ENCODE measurements at places on chromosomes 3 and 15.

DNA sequence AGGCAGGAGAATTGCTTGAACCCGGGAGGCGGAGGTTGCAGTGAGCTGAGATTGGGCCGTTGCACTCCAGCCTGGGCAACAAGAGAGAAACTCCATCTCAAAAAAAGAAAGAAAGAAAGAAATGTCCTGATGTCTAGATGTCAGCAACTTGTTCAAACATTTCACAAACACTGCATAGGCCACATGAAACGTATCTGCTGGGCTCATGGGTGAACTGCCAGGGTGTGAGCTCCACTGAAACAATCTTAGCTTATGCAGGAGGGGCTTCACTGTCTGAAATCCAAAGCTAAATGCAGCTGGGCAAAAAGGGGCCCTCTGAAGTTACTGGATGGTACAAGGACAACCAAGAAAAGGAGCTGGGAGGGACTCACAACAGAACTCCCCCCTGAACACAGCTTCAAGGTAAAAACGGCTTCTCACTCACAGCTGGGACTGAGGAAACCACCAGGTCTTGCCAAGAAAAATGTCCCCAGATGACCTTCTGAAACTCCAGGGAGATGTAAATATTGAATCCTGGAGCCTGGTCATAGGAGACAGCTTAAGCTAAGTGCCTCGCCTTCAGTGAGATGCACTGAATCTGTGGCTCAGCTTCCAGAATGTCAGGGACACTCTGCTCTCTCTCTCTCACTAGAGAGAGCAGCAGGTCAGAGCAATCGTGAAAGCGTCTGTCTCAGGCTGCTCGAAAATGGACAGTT is 31.9 kb downstream of the SEC61A1 start:
- DNase-seq = no peak

DNA sequence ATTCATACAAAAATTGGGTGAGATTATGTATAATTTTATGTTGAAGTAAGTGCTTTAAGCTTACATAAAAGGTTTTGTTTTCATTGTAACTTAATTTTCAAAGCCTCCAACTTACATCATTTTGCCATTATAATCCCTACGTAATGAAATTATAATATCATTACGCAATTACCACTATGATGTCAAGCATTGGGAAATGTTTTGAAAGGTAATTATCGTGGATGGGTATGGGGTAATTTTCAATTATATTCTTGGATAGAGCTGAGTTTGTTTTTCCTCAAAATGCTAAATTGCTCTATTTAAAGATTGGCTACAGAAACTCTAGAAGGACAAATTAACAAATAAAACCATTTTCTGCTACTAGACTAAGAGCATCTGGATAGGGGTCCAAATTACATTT is 80.2 kb upstream of the FAM3D start:
- no peak for DNase-seq

DNA sequence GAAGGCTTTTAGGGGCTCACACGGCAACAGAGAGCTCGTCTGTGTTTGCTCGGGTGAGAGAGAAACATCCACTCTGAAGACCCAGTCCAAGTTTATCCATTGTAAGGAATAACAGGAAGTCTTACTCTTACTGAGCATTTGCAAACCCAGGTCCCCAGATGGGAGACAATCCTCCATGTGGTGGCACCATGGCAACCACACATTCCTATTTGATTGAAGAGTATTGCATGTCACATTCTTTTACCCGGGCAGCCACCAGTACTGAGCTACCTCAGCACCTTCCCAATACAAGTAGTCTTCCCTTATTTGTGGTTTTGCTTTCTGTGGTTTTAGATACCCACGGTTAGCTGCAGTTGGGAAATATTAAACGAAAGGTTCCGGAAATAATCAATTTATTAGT is 302.9 kb upstream of the RASGRP1 start:
- DNase-seq = no peak

GRCh38 chr3:137764563-137765309 is 621 bp downstream of the SOX14 start:
- peak; percentile 71 for DNase-seq

- DNase-seq = no peak
Measured at GRCh38 chr3:139463466-139463865, 12.8 kb downstream of the RBP2 start.

DNA sequence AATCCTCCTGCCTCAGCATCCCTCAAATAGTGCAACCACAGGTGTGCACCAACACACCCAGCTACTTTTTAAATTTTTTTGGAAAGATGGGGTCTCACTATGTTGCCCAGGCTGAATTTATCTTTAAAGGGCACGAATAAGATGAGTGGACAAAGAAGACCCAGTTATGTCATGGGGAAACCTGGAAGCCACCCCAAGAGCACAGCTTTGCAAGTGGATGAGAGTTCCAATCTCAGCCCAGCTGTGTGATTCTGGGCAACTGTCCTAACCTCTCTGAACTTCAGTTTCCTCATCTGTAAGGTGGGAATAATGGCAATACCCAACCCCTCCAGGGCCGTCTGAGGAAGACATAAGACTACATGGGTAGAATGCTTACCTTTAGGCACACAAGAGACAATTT is 32.2 kb downstream of the DNAJB8 start:
- no peak for DNase-seq

- no peak for DNase-seq
Measured at GRCh38 chr3:160409812-160410610, 10.6 kb downstream of the SMC4 start.

- no peak for DNase-seq
Measured at GRCh38 chr3:15477951-15478639, 43.4 kb downstream of the COLQ start.

DNA sequence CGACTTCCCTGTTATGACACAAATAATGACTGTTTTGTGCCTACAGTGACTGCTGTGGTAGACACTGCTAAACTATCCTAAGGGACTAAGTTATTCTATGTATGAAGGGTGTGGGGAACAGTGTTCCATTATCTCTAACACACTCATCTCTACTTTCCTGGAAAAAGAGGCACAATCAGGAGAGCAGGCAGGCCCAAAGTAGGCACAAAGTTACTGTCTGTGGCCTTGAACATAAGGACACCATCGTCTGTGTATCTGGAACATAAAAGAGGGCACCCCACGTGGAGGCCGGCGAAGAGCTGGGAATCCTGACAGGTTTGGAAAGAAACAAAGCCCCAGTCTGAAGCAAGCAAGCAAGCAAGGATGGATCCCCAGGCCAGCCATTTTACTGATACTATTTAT is 1.5 kb downstream of the ABCC5 start:
- no peak for DNase-seq

DNA sequence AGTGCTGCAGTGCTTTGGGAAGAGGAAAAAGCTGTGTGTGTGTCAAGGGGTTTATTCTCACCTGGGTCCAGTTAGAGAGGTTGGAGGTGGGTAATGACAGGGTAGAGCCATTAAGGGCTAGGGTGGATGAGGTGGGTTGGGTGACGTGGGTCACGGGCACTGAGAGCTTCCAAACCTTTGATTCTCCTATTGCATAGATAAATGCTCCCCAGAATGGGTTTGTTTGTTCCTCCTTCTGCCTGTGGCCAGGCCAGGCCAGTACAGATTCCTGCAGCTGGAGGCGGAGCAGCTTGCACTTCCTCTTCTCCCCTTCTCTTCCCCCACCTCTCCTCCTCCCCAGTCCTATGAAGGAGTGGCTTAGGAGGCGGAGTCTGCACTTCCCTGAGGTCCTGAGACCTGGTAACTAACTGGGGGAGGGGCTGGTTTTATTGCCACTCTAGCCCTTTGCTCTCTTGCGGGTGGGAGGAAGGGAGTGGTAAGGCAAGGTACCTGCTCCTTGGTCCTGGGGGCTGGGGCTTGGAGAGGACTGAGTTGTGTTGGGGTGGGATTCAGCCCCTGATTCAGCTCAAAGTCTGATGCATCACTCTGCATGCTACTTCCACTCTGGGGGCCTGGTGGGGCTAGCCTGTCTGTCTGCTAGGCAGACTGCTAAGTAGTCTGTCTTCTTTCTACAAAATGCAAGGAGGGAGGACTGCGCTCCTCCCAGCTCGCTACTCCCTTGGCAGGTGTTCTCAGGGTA is 3.5 kb downstream of the SPINT1 start:
- peak; percentile 93 for DNase-seq

DNA sequence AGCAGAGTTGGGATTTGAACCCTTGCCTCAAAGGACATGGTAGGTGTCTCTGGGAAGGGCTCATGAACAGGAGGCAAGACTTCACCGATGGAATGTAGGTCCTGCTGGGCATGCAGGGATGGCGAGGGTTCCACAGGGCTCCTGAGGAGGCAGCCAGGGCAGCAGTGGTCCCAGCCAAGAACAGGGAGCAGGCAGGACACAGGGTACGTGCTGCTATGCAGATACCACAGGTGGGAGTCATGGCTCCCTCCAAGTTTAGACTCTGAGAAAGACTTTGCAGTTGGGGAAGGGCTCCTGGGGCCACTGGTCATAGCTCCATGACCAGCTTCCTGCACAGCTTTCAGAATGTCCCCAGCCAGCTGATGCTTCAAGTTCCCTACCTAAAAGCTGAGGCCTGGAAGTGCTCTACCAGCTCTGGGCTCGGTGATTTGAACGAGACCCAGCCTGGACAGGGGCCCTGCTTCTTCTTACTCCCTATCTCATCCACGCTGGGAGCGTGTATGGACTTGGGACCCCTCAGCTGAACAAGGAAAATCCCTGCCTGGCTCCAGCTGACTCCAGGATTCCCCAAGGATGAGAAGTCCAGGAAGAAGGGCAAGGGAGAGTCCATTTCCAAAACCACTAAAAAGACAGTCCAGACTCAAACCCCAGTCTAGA is 747 bp downstream of the MYL3 start:
- no peak for DNase-seq

DNA sequence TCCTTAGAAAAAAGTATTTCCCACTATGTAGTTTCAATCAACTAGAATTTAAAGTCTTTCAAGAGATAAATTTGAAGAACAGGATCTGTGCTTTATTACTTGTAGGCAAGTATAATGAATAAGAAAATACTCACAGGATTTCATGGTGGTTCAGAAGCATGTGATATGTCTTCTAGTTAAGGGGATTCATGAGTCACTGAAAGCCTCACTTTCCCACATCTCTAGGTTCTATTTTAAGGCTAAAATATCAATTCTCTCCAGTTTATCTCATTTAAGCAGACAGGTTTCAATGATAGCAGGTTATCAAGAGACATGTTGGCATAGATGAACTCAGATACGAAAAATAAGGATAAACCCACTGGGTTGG is 437.8 kb upstream of the BCHE start:
- no peak for DNase-seq

- no peak for DNase-seq
Measured at GRCh38 chr15:59335207-59335786, 37.4 kb downstream of the MYO1E start.

- no peak for DNase-seq
Measured at GRCh38 chr3:186901135-186901734, 29.1 kb upstream of the ST6GAL1 start.

GRCh38 chr3:122186372-122186771 is 2.9 kb downstream of the CASR start:
- no peak for DNase-seq

- no peak for DNase-seq
Measured at GRCh38 chr15:91874171-91874570, 20.7 kb downstream of the SLCO3A1 start.

DNA sequence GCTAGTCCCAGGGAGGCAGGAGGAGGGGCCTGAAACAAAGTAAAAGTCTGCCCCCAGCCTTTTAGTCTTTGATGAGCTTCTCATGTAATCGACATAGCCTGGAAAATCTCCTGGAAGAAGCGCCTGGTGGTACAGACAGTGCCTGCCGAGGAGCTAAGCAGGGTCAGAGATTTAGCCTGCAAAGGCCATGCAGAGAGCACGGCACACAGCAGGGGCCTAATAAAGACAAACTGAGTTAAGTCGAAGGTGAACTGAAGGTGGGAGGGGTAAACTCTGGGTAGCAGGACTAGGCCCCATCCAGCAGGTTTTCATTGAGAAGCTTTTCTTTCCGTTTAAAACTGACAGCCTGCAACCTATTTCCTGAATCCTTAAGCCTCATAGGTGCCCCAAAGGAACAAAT is 115.5 kb upstream of the ABHD17C start:
- no peak for DNase-seq

DNA sequence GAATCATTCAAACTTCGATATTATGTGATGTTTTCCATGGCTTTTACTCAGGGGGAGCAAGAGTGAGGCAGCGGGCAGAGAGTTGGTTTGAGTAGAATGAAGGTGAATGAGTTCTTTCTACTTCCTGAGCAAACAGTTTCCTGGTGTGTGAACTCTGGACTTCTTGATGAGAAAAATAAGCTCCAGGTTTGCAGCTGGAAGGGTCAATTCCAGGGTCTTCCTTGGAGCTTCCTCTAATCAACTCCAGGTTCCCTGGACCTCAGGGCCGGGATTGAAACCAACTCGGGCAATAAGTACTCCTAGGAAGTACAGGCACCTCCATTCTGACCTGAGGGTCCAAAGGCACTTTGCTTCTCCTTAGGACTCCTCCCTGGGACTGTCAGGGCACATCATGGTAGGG is 243.6 kb upstream of the ONECUT1 start:
- no peak for DNase-seq

- DNase-seq = peak; percentile 67
Measured at GRCh38 chr15:97903971-97904572, 56.4 kb upstream of the ARRDC4 start.

- DNase-seq = no peak
Measured at GRCh38 chr3:87173071-87173470, 54.0 kb upstream of the CHMP2B start.

- no peak for DNase-seq
Measured at GRCh38 chr3:108030960-108031359, 59.9 kb downstream of the CD47 start.

GRCh38 chr3:128489927-128490649 is 2.9 kb downstream of the GATA2 start:
- no peak for DNase-seq

DNA sequence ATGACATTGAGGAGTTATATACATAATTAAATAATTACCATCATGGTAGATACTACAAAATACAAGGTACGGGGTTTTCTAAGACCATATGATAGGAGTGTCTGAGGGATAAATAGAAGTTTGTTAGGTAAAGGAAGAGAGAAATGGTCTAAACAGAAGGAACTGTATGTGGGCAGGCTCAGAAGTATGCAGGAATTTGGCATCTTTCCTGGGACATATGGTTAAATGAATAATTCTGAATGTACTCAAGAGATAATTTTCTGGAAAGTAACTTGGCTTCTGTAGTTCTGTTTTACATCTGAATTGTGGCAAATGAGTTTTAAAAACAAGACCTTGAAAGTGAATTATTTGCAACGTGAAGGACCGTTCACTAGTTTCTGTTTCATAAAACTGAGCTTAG is 17.5 kb downstream of the LMCD1 start:
- DNase-seq = no peak

- no peak for DNase-seq
Measured at GRCh38 chr3:52140769-52141168, 13.5 kb downstream of the POC1A start.

DNA sequence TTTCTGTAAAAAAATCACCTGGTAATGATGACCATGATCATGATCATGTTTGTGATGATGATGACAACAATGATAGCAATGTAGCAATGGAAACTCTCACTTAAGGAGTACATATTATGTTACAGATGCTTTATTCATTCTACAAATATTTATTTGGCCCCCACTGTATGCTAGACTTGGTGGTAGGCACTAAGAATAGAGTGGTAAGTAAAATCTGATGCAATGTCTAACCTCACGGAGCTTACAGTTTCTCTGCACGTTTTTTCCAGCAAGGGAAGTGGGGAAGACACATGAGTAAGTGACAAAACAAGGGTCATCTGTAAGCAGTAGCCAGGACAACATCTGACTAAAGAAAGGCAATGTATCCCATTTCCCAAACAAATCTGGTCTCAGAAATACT is 199.4 kb upstream of the MRPL3 start:
- no peak for DNase-seq

Data from upper lobe of left lung (tissue), 6 donors.